ENCODE measurements at places on chromosomes 6 and 20. TPM values are rescaled to one million over a fixed set of nuclear protein-coding genes. Genes with fewer than 3 reads are reported as not detected.

The GABRR1 gene
- total RNA-seq: not detected

The CCN5 gene
- total RNA-seq: 0.20 TPM

The RHAG gene
- not detected for total RNA-seq

The ULBP3 gene
- 4.2 TPM for total RNA-seq

The SLC39A7 gene
- 96.4 TPM for total RNA-seq

The FILIP1 gene
- total RNA-seq: 0.15 TPM

The HDGFL1 gene
- not detected for total RNA-seq

The ZSCAN12 gene
- total RNA-seq: 11.2 TPM

The BACH2 gene
- 4.2 TPM for total RNA-seq

The STMND1 gene
- 0.26 TPM for total RNA-seq

The SLC22A1 gene
- total RNA-seq: 0.25 TPM

The GMEB2 gene
- total RNA-seq: 18.9 TPM

The OR2H2 gene
- not detected for total RNA-seq

The RNF114 gene
- total RNA-seq: 125 TPM

The TMEM200A gene
- not detected for total RNA-seq

The BPIFA1 gene
- not detected for total RNA-seq

The ALDH8A1 gene
- 1.1 TPM for total RNA-seq

The OPN5 gene
- total RNA-seq: not detected

The EDN3 gene
- total RNA-seq: not detected

The RAB32 gene
- total RNA-seq: 22.6 TPM

The ZSCAN23 gene
- 12.0 TPM for total RNA-seq

The LAMP5 gene
- total RNA-seq: not detected

The BMP5 gene
- 0.20 TPM for total RNA-seq

The MLN gene
- not detected for total RNA-seq

The SLC22A3 gene
- total RNA-seq: not detected

The CPNE1 gene
- 271 TPM for total RNA-seq

The LAMA4 gene
- 58.3 TPM for total RNA-seq

The CDSN gene
- total RNA-seq: 1.0 TPM

The KCNK16 gene
- total RNA-seq: not detected

The DYNLRB1 gene
- total RNA-seq: 179 TPM

Measured in PC-9 (cell line).